ENCODE measurements at places on chromosomes 1 and 21.

DNA sequence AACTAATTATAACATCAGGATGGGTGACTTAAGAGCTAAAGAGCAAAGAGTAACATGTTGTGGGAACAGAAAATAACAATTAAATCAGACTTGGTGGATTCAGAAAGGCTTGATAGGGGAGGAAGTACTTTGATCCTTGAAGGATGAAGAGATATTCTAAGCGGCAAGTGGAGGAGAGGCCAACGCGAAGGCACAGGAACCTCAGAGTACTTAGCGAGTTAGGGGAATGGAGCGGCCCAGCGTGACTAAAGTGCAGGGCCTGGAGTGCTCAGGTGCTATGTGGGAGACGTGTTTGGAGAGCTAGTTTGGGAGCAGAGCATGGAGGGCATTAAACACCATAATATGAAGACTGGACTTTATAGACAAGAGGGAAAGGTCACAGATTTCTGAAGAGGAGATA lies 64.3 kb downstream of the ADCY10 start:
- no peak for DNase-seq

- no peak for DNase-seq
Observed at GRCh38 chr1:229759586-229759985, 133.5 kb downstream of the URB2 start.

- DNase-seq = no peak
Observed at GRCh38 chr1:17162941-17163340, 42.0 kb upstream of the PADI1 start.

GRCh38 chr1:117112047-117112717 lies 9.4 kb downstream of the TRIM45 start:
- no peak for DNase-seq

- DNase-seq = no peak
Observed at GRCh38 chr1:34898330-34898761, 31.1 kb downstream of the DLGAP3 start.

GRCh38 chr1:149917571-149918144 lies at the start of gene SV2A:
Gene SV2A (minus strand): TSS chr1:149917844. CDS start chr1:149913840, 4,004 bp downstream.
- peak; percentile 78 for DNase-seq

DNA sequence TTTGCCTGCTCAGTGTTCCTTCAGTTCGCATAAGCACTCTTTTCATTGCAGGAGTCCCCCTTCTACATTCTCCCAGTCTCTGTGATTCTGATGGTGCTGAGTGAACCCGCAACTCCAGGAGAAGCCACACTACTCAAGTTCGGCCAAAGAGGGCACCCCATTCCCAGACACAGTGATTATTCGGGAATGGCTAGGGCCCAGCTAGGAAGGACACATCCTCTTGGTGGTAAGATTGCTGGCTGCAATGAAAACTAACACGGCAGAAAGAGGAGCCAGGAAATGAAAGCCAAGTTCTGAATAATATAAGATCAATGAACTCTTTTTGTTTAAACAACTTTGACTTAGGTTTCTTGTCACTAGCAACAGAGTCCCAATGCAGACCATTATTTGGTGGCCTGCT lies 14.9 kb downstream of the CREG1 start:
- DNase-seq = no peak

DNA sequence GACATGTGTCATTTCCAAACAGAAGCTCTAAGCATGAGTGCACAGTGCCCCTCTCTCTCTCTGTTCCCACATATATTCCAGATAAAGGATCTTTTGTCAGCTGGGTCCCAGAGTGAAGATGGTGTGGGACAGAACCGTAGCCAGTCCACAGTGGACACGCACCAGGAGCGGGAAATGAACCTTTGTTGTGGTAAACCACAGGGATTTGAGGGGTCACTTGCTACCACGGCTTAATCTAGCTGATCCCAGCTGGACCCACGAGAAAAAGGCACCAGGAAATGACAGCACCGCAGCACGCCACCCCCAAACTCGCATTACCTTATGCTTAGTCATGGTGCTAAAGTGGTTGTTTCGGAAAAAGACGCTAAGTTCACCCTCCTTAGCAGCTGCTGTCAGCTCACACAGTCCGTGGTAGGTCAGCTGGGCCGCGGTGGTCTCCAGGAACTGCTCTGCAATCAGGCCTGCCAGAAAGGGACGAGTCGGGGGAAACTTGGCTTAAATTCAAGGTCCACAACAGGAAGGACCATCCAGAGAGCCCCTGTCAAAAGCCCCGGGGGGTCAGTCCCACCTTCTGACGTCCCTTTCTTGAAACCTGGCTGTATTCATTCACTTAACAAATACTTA lies 7.5 kb downstream of the MINDY1 start:
- DNase-seq = peak; percentile 71

DNA sequence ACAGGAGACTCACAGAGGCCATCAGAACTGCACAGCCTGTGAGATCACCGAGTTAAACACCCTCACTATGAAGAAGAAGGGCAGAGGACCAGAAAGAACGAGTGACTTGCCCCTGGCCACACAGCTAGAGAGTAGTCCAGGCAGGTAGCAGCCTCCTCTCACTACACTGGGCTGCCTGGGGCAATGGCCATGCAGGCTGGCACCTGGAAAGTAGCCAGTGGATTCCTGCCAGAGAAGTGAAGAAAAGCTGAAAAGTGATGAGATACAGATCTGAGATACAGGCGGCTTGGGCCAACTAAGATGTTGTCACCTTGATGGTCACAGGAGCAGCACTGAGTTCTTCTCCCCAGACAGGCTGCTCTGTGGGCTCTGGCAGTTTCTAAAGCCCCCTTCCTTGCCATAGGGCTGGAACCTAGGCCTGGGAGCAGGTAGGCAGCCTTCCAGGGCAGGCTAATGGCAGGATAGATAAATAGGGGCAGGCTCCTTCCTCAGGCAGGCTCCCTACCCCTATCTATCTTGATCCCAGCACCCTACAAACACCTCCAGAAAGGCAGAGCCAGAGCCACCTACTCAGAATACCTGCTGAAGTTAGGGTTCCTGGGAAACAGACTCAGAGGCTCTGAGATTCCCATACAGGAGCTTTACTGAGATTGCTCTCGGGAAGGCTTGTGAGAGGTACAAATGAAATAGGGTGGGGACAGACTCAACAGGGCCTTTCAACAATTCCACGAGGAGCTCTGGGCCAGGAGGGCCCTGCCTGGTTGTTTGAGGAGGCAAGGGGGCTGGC lies 106.3 kb downstream of the BEND5 start:
- no peak for DNase-seq

GRCh38 chr1:39788758-39789570 lies at the start of gene BMP8B:
Gene BMP8B (minus strand): TSS chr1:39788865. CDS start chr1:39788485, 380 bp downstream.
- peak; percentile 26 for DNase-seq

DNA sequence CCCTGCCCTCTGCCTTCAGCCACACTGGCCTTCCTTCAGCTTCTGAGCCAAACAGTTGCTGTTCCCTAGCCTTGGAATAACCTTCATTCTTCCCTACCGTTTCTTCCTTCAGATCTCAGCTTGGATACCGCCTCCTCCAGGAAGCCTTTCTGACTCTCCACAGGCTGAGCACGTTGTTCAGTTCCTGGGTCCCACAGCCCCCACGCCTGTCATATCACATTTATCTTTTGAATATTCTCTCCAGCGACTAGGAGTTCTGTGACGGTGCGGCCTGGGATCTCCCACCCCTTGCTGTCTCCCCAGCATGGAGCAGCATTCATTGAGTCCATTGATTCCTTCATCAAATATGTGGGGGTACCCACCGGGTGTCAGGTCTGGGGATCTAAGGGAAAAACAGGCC lies 39.2 kb downstream of the EPHA2 start:
- no peak for DNase-seq

- no peak for DNase-seq
Observed at GRCh38 chr1:71964188-71964587, 318.2 kb downstream of the NEGR1 start.

GRCh38 chr1:92910081-92910480 lies 51.2 kb downstream of the DIPK1A start:
- no peak for DNase-seq

GRCh38 chr1:168261390-168261789 lies 19.3 kb upstream of the TBX19 start:
- no peak for DNase-seq

DNA sequence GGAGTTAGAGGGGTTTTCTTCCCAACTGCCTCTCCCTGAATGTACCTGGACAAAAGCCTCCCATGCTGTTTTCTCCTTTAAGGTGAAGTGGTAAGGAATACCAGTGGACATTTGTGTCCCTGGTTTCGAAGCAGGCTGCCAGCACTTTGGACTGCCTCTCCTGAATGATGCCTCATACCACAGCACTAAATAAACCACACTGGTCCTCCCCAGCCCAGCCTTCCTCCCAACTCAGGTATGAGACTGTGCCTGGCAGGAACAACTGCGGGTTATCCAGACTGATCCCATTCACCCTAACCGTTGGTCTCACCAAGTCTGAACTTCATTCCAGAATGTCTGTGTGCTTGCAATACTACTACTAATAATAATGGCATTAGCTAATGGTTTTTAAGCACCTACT lies 9.3 kb downstream of the COQ8A start:
- DNase-seq = no peak

DNA sequence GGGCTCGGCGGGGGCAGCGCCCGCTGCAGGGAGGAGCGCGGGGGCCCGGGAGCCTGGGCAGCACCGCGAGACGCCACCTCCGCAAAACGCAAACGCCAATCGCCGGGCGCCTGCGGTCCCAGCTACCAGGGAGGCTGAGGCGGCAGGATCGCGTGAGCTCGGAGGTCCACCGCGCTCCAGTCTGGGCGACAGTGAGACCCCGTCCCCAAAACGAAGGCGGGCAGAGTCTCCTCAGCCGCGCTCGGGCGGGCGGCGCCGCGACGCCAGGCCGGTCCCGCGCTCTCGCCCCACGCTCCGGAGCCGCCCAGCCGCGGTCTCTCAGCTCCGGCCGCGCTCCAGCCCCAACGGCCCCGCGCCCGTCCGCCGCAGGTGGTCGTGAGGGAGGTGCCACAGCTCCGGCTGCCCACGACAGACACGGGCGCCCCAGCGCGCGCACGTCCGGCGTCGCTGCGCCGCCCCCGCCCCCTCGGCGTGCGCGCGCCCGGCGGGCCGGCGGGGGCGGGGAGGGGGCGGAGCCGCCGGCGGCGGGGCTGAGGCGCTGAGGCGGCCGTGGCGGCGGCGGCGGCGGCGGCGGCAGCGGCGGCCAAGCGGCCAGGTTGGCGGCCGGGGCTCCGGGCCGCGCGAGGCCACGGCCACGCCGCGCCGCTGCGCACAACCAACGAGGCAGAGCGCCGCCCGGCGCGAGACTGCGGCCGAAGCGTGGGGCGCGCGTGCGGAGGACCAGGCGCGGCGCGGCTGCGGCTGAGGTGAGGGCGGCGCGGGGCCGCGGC lies at the start of gene ADARB1:
TSS of gene ADARB1 (plus strand) at position 533 of the 770 bp plus-strand sequence. CDS start 97,077 bp downstream, outside the sequence.
- peak; percentile 71 for DNase-seq

- DNase-seq = no peak
Observed at GRCh38 chr21:37917612-37918011, 1.4 kb upstream of the KCNJ6 start.

DNA sequence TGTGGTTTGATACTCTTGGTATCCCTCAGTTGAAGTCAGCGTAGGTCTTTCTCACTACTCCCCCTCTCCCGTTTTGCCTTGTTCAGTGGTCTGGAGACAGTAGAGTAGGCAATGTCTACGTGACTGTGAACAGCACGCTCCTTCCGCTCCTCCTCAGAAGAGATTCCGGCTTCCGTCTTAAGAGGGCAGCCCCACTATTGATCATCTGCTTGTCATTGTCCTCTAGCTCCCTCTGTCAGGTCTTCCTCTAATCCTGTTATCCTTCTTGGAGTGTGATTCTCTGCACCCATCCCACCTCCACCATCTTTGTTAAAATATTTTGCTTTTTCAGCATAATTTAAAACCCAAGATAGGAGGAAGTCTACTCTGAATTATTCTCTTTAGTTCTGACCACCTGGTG lies 129.9 kb upstream of the KCNK2 start:
- DNase-seq = no peak

GRCh38 chr1:52574594-52574993 lies 21.7 kb upstream of the TUT4 start:
- no peak for DNase-seq

- DNase-seq = no peak
Observed at GRCh38 chr1:152487871-152488270, 22.7 kb upstream of the LCE5A start.

DNA sequence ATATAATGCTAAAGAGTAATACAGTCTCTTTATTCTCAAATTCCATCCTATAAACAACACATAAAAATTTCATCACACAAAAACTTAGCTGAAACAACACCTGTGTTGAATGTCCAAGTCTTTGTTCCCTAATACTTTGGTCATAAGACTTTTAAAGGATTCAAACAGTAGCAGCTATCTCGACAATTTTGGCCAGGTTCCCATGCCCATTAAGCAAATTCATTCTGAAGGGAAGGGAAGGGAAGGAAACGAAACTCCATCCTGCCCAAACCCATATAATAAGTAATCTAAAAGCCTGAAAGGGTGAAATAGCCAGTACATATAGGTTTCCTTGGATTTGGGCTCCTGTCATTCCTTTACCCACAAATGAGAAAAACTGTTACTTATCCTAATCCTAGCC lies 7.5 kb downstream of the IVNS1ABP start:
- no peak for DNase-seq

DNA sequence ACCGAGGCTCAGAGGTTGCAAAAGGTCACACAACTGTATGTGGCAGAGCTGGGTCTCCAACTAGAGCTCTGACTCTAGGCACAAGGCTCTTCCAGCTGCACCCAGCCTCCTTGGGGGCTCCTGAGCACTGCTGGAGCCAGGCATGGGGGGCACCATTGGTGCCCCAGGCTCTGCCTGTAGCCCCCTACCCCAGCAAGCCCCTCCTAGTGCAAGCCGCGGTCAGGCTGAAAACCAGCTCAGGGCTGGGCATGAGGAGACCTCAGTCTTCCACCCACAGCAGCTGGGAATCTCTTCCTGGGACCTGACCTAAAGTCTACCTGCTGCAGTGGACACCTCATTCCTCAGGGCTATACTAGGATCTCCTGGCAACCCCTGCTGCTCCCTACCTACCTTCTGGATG lies 14.6 kb downstream of the TNNT2 start:
- DNase-seq = no peak

DNA sequence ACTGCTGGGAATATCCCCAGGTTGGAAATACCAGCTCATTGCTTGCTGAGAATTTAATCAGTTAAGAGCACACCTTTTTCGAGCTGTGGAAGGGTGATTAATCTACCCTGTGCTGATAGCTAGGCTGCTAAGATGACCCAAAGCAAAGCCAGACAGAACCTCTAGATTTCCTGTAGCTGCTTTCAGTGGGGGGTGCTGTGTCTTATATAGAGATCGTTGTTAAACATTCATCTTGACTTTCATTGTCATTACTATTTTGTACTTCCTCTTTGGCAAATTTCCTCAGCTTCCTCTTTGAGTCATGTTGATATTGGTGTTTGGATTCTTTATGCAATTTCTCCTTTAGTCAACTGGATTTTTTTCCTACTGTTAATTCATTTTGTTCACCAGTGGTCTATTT lies 155.3 kb downstream of the DISC1 start:
- DNase-seq = peak; percentile 21

GRCh38 chr1:30645807-30646206 lies 77.6 kb downstream of the MATN1 start:
- DNase-seq = no peak

DNA sequence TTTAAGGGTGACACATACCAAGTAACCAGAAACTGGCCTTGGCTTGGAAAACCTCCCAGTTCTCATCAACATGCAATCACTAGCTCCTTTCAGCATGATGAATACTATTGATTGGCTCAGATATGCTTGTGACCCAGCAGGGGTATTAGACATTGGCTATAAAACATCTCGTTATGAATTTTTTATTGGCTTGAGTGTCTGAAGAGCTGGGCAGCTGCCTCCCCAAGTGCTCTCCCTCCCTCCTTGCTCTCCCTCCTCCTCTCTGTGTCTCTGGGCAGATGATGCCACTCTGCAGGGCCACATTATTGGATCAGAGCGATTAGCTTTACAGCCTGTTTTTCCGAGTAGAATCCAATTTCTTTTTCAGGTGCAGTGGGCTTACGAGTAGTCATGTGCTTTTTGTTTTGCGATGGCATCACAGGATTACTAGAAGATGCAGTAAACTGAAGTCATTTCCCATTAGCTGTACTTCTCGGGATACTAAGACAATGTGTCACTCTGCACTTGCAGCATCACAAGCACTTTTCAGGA lies 79.3 kb upstream of the ATF3 start:
- no peak for DNase-seq

All from putamen (tissue), 1 donor.